ENCODE measurements at places on chromosomes 7 and 10.
A peak's percentile ranks its signal among the peaks of the same experiment; 100 is the strongest.

DNA sequence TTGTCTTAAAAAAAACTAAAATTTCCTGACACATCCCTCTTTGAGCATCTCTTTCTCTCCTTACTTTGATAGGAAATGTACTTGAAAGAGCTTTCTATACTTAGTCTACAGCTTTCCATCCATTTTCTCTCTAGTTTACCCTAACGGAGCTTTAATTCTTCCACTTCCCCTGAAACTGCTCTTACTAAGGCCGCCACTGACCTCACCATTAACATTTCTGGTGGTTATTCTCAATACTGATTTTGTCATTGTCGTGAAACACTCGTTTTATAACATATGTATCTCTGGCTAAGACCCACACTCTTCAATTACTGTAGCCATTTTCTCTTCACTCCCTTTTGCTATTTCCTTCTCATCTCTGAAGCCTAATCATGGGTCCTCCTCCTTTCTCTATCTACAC lies 262.0 kb upstream of the FERD3L start:
- DNase-seq, result no peak

DNA sequence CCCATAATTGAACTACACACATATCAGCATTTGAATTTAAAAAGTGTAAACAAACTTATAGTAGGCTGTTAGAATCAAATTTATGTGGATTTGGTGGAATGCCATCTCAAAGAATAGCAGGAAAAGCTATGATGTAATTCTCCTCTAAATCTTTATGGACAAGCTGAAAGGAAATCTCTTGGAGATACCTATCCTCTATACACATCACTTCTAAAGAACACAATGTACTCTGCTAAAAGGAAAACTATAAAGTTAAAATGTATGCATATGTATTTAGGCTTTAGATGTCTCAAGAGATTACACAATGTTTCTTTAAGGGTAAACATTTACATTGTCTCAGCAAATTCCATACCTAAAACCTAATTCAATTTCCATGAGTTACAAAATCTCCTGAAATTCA lies 323.3 kb downstream of the CRPPA start:
- DNase-seq, result no peak

DNA sequence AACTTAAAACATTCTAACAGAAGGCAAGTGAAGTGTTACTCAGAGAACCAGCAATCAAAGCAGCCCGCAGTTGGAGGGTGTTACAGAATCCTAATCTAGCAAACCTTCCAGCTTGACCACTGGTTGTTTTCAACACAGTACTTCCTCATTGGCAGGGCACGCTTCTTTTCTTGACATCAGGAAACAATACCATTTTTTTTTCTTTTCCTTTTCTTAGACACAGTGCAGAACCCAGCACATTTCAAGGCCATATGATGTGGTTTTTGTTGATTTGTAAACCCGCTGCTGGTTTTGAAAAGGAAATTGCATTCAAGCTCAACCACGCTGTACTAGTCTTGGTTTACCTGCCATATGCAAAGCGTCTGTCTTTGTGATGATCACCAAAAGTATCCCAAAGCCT lies 33.4 kb downstream of the RHOBTB1 start:
- no peak for DNase-seq

- DNase-seq, result no peak
Observed at GRCh38 chr7:18257711-18258110, 230.1 kb upstream of the PRPS1L1 start.

DNA sequence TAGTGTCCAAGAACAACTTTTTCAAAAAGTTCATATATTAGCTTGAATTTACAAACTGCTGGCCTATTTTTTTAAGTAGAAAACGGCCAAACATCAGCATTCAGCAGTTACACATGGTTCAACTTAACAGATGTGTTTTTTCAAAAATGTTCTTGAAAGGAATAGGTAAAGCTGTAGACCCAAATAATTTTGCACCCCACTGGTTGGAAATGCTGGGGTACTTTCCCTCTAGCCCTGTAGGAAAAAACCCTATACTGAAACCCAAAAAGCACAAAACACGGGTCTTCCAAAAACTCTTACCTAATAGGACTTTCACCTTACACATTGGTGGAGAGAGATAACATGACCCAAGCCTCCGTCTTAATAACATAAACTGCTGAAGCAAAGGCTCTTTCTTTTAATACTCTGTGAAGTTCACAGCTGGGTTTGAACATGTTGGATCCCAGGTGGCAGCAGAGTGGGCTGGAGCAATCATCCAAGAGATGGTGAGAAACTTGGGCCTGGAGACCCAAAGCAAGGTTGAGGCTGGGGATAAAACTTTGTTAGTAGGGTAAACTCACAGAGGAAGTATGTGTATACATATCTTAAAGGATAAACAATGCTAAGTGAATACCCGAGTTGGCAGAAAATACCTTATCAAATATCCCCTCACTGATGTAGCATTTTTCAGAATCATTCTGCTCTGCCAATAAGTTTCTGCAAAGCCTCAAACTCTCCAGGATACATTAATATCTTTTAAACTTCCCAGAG lies 629 bp upstream of the DNAJC9 start:
- DNase-seq, result no peak

DNA sequence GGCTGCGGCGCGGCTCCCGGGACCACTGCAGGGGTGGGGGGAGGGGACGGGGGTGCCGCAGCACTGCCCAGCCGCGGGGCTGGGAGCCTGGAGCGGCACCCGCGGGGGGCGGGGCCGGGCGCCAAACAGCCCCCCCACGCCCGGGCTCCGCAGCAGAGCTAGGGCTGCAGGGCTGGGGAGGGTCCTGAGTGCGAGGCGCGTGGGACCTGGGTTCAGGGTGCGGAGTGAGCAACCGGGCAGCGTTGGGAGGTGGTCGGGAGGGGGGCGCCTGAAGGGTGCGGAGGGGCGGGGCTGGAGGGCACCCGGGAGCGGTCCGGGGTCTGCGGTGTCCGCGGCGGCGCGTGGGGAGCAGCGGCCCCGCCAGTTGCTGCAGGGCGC lies 528 bp downstream of the CAMK2G start:
- DNase-seq, result no peak

GRCh38 chr7:131999193-131999592 lies 442.8 kb upstream of the PODXL start:
- DNase-seq, result no peak

- no peak for DNase-seq
Observed at GRCh38 chr10:24872790-24873182, 79.6 kb downstream of the PRTFDC1 start.

GRCh38 chr7:42603496-42603895 lies 308.4 kb downstream of the C7orf25 start:
- DNase-seq, result no peak

DNA sequence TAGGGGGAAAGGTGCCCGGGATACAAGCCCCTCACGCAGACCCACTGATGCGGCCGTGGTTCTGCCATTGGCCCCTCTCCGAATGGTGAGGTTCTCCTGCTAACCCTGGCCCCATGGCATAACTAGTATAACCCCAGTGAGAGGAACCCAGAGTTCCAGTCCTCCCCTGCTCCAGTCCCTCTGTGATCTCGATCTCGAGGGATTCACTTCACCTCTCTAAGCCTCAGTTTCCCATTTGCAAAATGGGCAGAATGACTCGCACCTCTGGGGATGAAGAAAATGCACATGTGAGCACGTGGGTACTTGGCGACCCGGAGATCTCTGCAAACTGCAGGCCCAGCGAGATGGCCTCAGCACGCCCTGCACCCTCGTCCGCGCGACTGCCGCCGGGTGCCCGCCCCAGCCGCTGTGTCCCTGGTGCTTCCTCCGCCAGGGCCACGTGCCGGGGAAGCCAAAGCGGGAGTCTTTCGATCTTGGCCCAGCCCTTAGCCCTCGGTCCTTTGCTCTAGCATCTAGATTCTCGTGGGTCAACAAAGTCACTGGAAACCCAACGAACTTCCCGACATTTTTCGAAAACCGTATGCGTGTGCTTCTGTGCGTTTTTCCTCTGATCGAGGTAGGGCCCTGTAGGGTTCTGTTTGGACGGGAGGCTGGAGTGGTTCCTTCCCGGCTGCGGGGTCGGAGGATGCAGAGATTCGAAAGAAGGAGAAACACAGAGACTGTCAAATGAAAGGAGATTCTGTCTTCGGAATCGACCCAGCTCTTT lies 169.8 kb downstream of the UBE2H start:
- no peak for DNase-seq

GRCh38 chr7:33873981-33874750 lies 31.2 kb upstream of the BMPER start:
- no peak for DNase-seq

GRCh38 chr10:35259769-35260397 lies 76.4 kb upstream of the CCNY start:
- peak; percentile 70 for DNase-seq

GRCh38 chr10:5679606-5680005 lies 5.0 kb upstream of the TASOR2 start:
- DNase-seq, result no peak

DNA sequence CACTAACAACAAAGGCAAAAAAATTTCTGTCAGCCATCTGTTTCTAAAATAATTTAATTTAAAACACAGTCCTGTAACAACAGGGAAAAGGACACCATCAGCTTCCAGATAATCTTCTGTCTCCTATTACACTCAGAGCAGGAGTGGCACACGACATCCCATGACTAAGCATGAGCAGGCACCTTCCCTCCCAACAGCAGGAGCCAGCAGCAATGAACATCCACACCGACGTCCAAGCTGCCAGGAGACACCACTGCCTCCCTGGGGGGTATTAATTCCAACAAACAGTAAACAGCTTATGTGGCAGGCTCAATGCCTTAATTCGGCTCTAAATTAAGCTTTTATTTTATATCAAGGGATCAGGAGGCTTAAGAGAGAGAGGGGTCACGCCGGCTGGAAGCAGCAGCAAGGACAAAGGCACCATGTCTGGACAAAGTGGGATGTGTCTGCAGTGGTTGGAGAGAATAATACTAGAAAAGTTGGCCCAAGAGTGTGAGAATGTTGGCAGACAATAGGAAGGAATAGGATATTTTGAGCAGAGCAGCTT lies 45.7 kb downstream of the KIAA1549 start:
- DNase-seq, result no peak

- DNase-seq, result no peak
Observed at GRCh38 chr7:120521761-120522737, 249.1 kb downstream of the KCND2 start.

- no peak for DNase-seq
Observed at GRCh38 chr10:113381981-113382509, 170.8 kb upstream of the HABP2 start.

DNA sequence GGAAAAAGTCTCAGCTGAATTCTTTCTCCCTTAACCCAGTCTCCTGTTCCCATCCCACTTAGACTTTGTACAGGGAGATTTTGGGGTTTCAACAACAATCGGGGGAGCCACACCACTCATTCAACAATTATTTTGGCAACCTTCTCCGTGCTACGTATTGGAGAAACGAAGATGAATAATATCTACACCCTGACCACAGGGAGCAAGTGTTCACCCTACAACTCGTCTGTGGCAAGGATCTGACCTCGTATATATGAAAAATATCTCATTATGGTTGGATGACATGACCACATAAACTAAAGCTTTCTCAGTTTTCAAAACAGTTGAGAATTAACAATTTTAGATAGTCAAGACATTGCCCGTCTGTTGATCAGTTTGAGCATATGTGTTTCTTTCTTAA lies 302.1 kb downstream of the CACNA2D1 start:
- DNase-seq, result no peak

- no peak for DNase-seq
Observed at GRCh38 chr7:93817526-93817925, 73.0 kb downstream of the TFPI2 start.

- no peak for DNase-seq
Observed at GRCh38 chr10:86700851-86701617, 32.7 kb downstream of the LDB3 start.

DNA sequence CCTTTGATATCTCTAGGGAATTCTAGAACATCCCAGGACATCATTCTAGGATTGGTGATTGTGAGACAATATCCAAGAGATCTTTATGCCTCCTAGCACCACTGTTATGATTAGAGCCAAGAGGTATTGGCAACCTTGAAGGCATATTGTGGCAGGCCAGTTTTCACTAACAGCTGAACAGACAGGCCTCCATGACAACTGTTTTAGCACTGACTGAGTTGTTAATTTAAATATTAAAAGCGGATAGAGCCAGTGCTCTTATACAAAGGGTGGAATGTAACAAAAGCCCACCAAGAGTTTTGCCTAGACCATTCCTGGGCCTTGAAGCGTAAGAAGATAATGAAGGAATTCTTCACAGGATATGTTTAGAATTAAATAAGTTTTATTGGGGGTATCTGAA lies 131.9 kb downstream of the DGKB start:
- no peak for DNase-seq

- DNase-seq, result no peak
Observed at GRCh38 chr7:2092279-2092678, 140.5 kb downstream of the MAD1L1 start.

GRCh38 chr10:128103229-128103714 lies 23.0 kb downstream of the MKI67 start:
- DNase-seq, result no peak

DNA sequence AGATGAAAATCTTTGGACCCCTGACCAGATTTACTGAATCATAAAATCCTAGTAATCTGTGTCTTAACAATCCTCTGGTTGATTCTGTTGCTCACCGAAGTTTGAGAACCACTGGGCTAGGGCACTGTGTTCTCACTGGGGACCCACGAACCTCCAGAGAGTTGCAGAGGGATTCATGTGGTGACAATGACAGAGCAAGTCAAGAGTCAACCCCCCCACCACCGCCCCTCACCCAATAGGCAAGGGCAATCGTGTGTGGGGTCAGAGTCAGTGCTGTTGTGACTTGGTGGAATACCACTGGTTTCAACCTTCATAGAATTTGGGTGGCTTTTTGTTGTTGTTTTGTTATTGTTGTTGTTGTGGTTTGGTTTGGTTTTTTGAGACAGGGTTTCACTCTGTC lies 23.5 kb upstream of the NRP1 start:
- no peak for DNase-seq

DNA sequence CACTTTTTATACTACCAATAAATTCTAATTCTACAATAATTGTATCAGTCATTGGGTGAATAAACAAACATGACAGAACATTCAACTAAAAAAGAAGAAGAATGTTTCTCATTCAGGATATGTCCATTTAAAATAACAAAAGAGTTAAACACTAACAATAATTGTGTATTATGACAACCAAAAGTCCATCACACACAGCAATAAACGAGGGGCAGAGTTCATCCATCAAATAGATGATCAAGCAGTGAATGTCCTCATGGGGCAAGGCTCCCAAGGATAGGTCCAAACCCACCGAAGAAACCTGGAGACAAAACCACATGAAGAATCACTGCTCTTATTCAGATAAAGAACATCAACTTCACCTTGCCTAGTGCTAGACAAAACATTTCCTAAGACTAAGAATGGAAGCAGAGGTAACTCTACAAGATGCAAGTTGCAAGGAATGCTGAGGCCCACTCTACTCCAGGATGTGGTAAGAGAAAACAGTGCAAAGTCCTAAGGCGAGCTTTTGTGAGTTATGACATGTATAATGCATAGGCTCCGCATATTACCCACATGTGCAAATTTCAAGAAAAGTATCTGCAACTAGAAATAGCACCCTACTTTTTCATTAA lies 115.1 kb downstream of the PARD3 start:
- no peak for DNase-seq

- DNase-seq, result no peak
Observed at GRCh38 chr7:2805213-2805944, 38.7 kb downstream of the GNA12 start.

GRCh38 chr10:124512600-124512999 lies 51.0 kb downstream of the LHPP start:
- DNase-seq, result no peak

Measured in epithelial cell of prostate (primary cell).